ENCODE measurements at places on chromosomes 12 and 14. TPM values are rescaled to one million over a fixed set of nuclear protein-coding genes. Genes with fewer than 3 reads are reported as not detected.

Gene ULK1
- total RNA-seq, result 14.9 TPM

Gene TMEM253
- total RNA-seq, result not detected

Gene FOXN4
- not detected for total RNA-seq

Gene BAG5
- 28.8 TPM for total RNA-seq

Gene SRRM4
- not detected for total RNA-seq

Gene CLMN
- 0.83 TPM for total RNA-seq

Gene GPRC5D
- total RNA-seq, result not detected
